NCI-H1092 (cell line): ENCODE measurements at places on chromosomes 4 and X.

- DNase-seq = no peak
Measured at GRCh38 chrX:23745786-23746185, 2.7 kb upstream of the ACOT9 start.

DNA sequence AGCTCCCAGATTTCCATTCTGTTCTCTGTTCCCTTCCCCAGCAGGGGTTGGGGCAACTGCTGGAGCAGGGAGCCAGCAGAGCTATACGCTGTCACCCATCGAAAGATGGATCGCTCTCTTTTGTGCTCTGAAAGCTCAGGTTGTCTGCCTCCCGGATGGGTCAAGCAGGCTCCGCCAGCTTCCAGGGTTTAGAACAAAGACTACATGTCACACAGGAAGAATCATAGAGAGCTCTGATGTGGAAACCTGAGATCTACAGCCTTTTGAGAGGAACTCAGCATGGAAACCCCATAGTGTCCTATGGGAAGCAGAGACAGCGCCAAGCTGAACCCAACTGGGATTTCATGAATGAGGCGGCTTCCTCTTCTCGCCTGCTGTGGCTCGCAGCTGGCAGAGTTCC, 205.4 kb downstream of the HS3ST1 start:
- peak; percentile 81 for DNase-seq

- no peak for DNase-seq
Measured at GRCh38 chr4:140048419-140048995, 105.5 kb downstream of the MAML3 start.

- DNase-seq = no peak
Measured at GRCh38 chr4:153808175-153808574, 19.3 kb upstream of the SFRP2 start.

- no peak for DNase-seq
Measured at GRCh38 chrX:10821293-10821692, 200.9 kb upstream of the MID1 start.

GRCh38 chrX:115553171-115553570, 7.8 kb upstream of the PLS3 start:
- no peak for DNase-seq

DNA sequence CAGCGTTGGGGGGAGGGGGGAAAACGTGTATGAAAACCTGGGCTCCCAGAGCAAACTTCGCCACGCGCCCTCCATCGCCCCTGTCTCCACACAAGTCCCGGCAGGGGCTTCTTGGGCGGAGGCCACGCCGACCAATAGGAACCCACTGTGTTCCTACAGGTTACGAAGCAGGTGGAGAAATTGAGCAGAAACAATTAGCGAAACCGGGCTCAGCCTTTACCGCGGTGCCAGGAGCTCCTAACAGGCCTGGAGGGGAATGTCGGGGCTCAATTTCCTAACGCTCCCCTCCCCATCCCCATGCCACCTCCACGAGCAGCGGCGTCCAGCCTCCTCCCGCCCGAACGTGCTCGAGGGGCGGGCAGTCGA, 589 bp upstream of the KIT start:
- peak; percentile 43 for DNase-seq
